SHP77 treated with DMSO at 0.1 percent for 48 hours (cell line): ENCODE measurements at places on chromosomes 11 and 22.

GRCh38 chr11:121696931-121697670 is 244.3 kb upstream of the SORL1-AS1 start:
- DNase-seq: no peak

DNA sequence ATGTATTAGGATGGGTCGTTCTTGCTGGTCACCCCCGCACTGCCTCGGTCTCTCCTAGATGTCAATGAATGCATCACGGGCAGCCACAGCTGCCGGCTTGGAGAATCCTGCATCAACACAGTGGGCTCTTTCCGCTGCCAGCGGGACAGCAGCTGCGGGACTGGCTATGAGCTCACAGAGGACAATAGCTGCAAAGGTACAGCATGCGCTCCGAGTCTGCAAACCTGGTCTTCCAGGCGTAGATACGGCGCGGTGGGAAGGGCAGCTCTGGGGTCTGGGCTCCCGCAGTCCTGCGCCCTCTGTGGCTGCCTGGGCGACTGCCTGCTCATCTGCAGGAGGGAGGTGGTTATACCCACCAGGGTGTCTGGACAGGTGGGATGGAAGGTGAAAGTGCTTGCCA is 31.0 kb downstream of the FBLN1 start:
- peak; percentile 48 for DNase-seq

- DNase-seq: no peak
Measured at GRCh38 chr11:124667601-124668000, 5.9 kb downstream of the SIAE start.

DNA sequence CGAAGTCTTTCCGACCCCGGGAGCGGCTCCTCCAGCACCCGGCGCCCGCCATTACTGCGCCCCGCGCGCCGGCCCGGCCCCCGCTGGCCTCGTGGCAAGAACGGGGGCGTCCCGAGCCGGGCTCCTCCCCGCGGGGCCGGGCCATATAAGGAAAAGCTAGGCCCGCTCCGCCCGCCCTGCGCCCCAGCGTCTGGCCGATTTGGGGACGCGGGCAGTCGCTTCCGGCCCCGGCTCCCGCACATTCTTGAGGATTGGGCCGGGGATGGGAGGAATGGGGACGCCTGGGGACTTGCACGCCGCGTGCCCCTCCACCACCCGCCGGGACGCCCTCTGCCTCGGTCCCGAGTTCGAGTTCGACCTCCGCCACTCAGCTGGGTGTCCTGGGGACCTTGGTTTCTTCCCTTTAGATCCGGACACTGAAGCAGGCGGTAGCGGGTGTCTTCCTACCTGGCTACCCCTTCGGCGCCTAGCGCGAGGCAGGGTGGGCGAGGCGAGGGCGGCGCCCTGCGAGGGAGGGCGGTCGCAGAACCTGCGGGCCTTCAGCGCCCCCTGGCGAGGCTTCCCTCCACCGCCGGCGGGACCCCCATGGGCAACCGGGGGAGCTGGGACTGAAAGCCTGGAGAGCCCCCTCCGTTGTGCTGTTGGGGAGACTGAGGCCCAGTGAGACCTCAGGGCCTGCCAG is 3.8 kb downstream of the SMTN start:
- no peak for DNase-seq

- no peak for DNase-seq
Measured at GRCh38 chr22:40412441-40412840, 42.0 kb downstream of the SGSM3 start.

- no peak for DNase-seq
Measured at GRCh38 chr11:110497231-110497978, 67.7 kb downstream of the FDX1 start.

DNA sequence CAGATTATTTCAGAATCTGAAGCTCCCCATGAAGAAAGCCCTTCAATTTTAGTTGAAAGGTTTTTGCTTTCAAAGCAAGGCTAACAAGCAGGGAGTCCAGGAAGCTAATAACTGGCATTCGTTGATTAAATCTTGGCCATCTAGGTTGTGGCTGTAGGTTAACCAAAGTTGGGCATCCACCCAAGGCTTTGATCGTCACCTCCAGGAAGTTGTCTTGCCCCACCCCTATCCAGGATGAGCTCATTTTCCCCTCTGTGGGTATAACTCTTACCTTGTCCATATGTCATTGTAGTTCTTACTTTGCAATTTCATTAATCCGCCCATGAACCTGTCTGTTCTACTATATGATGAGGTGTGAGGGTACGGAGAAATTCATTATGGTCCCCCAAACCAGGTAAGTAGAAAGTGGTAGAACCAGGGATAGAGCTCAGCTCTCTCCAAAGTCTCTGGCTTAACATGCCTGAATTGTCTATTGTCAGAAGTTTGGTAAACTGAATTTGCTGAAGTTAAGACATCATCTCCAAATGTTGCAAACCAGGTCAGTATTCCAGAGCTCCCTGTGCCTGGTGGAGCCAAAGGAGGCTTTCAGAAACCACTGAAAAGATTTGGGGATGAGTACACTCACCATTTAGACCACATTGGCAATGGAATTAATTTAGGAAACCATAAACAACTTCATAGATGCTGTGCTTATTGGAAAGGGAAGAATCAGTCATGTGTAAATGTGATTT is 97.1 kb downstream of the CD44 start:
- no peak for DNase-seq

DNA sequence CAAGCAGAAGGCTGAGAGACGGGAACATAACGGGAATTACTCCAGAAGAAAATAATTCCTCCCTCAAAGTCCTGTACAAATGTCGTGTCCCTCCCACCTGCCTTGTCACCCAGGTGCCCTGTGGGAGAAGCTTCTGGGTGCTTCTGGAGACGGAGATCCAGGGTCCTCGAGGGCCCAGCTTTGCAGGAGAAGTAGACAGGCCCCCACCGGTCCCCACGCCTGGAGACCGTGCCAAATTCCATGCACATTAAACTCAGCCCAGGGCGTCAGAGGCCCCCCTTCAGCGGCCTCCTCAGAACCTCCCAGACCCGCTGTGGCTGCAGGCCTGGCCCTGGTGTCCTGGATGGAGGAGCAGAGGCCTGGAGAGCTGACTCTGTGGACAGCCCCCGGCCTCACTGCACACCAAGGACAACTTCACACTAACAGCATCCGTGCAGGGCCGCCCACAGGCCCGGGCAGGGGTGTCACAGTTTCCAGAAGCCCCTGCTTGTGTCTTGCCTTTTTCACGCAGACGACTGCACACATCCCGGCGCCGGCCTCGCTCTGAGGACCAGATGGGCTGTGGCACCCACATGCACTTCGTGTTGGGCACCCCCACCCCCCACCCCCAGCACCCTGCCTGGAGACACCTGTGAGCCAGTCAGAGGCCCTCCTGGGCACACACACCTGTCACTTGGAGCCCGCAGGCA is 734.3 kb downstream of the BRD1 start:
- no peak for DNase-seq

GRCh38 chr22:18996376-18996900 is 60.3 kb upstream of the PRODH start:
- no peak for DNase-seq

DNA sequence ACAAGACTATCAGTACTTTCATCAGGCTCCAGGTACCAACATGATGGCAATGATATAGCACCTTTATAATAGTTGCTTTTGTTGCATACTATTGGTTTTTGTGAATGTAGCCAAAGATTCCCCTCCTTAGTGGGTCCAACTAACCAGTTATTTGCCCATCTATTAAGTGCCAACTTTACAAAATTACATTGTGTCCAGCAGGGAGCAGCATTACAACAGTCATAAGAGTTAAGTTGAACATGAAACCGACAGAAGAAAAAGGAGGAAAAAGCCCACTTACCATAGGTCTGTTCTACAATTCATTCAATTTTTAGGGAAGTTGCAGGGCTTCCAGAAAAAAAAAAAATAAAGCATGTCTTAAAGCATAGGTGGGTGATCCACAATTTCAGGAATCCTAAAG is 21.6 kb downstream of the IMMP1L start:
- no peak for DNase-seq
